ENCODE measurements at places on chromosomes 1 and 21. TPM values are rescaled to one million over a fixed set of nuclear protein-coding genes. Genes with fewer than 3 reads are reported as not detected.
A peak's percentile ranks its signal among the peaks of the same experiment; 100 is the strongest.

DNA sequence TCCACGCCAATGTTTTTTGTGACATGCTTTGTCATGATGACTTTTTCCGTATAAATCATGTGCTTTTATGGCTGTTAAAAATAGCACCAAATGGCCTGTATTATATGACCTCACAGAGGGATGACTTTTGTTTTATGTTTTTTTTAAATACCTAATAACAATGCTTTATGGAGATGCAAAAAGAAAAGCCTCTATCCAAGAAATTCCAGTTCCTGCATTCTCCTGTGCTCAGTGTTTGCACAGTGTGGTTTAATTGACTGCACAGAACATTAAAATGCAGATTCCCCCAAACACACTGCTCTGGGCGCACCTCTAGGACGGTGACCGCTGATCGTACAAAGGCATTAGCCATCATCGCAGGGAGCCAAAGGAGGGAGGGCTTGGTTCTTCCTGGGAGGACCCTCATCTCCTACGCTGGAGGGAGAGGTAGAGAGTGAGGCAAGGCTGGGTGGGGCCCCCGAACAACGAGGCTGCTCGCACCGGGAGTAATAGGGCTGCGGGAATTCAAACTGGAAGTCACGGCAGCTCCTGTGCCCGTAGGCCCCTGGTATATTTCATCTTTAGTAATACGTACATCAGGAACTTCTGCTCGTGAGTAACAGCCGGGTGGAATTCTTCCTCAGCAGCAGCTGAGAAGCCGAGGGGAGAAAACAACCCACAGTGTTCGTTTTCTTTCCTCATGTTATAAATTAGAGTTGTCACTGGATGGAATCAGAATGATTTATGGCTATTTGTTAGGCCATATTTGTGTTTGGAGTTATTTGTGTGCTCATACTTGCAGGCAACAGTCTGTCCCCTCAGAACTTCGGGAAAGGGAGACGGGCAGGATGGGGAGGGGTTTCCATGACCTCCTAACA lies 465.6 kb downstream of the CAMTA1 start:
- DNase-seq: no peak

- DNase-seq: no peak
Observed at GRCh38 chr1:224427346-224427745, 7.3 kb downstream of the WDR26 start.

TMEM240 gene
- 1.9 TPM for polyA plus RNA-seq

BCL2L15 gene
- polyA plus RNA-seq: 0.40 TPM

DNA sequence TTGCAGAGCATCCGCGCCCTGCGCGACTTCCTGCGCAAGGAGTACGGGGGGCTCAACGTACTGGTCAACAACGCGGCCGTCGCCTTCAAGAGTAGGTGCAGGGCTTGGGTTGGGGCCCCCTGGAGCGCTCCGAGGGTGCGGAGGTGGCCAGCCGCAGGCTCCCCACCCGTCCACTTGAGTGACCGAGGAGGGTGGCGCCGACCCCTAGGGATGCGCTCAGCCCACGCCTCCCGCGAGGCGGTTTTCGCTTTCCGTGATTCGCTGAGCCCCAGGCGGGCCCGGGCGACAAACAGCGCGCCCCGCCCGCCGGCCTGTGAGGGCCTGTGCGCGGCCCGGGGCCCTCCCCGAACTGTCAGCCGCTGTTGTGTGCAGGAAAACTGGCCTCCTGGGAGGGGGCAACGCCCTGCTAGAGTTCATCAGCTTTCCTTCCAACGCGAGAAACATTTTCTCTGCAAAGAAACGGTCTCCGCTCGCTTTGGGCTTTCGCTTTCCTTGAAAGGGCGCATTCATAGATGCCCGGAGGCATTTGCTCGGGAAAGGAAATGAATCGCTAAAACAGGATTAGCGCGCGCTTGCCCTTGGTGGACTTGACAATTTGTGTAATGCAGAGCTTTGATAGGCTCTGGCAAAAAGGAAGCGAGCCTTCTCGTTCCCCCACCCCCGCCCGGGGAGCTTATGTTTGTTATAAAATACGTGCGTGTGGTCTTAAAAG lies 668 bp downstream of the CBR3 start:
- DNase-seq: peak; percentile 83

Data from GM23338 (cell line).